ENCODE measurements at places on chromosomes 13 and 19.

DNA sequence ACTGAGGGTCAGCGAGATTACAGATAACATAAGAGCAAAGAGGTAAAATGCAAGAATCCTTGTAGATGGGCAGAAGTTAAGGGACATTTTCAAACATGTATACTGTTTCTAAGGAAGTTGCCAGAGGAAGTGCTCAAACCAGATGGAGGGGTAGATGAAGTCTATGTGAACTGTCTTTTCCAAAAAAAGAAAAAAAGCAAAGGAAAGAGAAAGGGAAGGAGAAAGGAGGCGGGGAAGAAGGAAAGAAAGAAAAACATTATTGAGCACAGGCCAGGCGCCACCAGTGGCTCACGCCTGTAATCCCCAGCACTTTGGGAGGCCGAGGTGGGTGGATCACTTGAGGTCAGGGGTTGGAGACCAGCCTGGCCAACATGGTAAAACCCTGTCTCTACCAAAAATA is 5.3 kb downstream of the DMAC2 start:
- no peak for DNase-seq

- no peak for DNase-seq
These were observed 107.8 kb downstream of the KCNRG start for GRCh38 chr13:50123002-50123401.

DNA sequence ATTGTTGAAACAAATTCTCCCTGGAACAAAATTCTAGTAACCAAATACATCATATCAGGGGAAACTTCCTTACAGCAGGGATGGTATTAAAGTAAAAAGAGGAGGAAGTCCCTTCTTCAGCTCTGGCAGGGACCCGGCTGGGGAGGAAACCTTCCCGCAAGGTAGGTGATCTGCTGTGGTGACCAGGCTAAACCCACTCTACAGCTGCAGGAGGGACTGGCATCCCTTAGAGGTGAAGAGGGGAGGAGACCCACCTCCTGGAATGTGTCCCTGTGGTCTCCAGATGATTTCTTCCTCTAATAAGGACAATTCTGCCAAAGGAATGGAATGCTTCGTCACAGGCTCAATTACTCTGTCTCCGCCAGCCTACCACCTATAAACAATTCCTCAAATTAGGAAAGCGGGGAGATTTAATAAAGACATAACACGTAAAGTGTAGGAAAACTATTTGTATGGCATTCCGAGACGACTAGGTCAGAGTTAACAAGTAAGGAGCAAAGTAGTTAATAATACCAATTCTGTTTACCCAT is 637 bp upstream of the PDS5B start:
- no peak for DNase-seq

DNA sequence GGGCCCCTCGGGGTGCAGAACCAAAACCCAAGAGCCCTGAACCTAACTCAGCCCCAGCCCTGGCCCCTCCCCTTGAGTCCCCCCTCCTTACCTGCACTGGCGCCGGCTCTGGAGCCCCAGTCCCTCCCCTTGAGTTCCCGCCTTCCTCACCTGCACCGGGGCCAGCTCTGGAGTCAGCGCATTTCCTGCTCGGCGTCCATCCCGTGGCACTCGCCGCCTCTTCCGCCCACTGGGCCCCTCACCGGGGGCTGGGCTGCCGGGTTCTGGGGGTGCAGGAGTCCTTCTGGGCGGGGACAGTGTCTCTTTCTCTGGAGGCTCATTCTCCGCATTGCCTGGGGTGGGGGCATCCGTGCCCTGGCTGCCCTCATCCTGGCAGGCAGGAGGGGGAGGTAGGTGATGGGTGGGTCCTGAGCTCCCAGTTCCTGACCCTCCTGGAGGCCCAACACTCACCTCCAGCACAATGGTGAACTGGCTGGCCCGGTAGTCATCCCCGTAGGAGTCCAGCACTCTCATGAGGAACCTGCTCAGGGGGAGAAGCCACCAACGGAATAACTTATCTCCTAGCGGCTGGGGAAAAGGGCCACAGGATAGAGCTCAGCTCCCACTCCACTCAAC is 5.3 kb downstream of the NDUFA3 start:
- no peak for DNase-seq

GRCh38 chr19:18795540-18795939 is 4.4 kb upstream of the COMP start:
- DNase-seq, result no peak

GRCh38 chr19:1182727-1183126 is 8.7 kb upstream of the SBNO2 start:
- no peak for DNase-seq

DNA sequence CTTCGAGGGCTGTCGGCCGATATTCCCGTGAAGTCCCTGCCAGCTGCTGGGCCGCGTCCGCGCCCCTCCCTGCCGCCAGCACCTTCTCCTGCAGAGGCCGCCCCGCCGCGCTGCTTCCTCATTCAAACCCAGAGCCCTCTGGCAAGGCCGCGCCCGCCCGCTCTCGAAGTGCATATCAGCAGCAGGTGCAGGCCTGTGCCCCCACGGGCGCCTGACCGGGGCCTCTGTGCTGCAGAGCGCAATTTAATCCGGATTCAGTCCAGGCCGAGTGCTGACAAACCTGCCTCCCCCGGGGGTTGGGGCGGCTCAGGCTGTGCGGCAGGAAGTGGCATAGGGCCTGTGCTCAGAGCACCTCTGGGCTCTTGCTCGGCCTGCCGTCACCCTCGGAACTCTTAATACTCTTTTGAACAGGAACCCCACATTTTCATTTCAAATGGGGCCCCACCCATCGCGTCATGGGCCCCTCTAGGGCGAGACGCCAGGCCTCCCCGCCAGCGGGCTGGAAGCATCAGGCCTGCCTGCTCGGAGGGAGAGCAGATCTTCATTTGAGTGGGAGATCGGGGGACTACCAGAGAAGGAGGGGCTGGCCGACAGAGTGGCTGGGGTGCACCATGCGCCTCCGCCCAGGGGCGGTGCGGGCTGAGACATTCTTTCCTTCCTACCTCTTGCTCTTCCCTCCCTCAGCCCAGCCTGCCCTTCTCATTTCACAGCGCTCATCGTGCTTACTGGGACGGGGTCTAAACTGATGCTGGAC is 125.7 kb downstream of the TNFRSF19 start:
- no peak for DNase-seq

- no peak for DNase-seq
These were observed 66.0 kb upstream of the TPP2 start for GRCh38 chr13:102530751-102531150.

- DNase-seq, result no peak
These were observed 1.9 kb downstream of the C2CD4C start for GRCh38 chr19:406971-407510.

GRCh38 chr19:45913874-45914830 is at the start of gene NANOS2:
Gene NANOS2 (minus strand): TSS chr19:45914778. CDS start chr19:45914693, 85 bp downstream.
- no peak for DNase-seq

DNA sequence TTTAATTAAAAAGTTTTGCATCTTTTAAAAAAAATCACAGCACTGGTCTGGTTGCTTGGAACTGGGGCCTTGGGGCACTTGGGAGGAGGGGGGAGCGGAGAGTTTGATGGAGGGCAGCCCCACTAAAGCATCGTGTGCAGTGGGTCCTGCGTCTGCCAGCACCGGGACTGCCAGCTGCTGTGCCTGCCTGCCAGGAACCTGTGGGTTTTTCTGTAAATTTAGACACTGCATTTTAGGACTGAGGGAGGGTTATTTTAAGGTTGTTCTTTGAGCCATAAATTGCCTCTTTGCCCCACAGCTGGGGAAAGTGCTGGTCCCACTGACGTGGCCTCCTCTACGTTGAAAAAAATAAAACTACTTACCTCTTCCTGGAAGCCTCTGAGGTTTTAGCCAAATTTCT is 2.9 kb downstream of the KLF2 start:
- DNase-seq, result no peak

- no peak for DNase-seq
These were observed 513.0 kb upstream of the KLF12 start for GRCh38 chr13:74647211-74647610.

GRCh38 chr13:24161010-24161775 is 673 bp downstream of the SPATA13 start:
- no peak for DNase-seq
